ENCODE measurements at places on chromosomes 3 and 15. TPM values are rescaled to one million over a fixed set of nuclear protein-coding genes. Genes with fewer than 3 reads are reported as not detected.

The SLC12A1 gene
- not detected for total RNA-seq

The LPP gene
- total RNA-seq: 13.4 TPM

The SHC4 gene
- 11.6 TPM for total RNA-seq

The ACSBG1 gene
- not detected for total RNA-seq

The DBR1 gene
- total RNA-seq: 26.7 TPM

The ITIH1 gene
- total RNA-seq: not detected

All from activated CD8-positive, alpha-beta memory T cell treated with anti-CD3 and anti-CD28 coated beads for 36 hours (primary cell).